Stimulated activated CD4-positive, alpha-beta T cell treated with anti-CD3 and anti-CD28 coated beads, Interleukin-12 subunit alpha, Interleukin-12 subunit beta, amount 100 ng/mL, for 24 hours (primary cell): ENCODE measurements at places on chromosomes 2 and 18.
A peak's percentile ranks its signal among the peaks of the same experiment; 100 is the strongest.

- no peak for DNase-seq
Measured at GRCh38 chr2:77862120-77862519, 339.9 kb upstream of the LRRTM4 start.

DNA sequence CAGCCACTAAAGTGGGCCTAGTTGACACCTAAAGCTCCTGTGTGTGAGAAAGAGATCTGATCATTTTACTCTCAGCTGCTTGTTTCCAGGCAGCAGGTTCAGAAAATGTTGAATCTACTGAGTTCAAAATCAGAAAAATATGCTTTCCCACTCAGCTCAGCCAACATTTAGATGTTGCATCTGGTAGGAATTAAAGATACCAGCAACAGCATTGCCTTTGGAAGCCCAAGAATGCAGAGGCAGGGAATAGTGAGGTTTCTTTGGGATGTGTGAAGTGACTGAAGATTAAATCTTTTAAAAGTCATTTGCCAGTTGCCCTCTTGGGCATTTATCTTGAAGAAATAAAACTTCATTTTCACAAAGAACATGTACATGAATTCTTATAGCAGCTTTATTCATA lies 33.9 kb upstream of the DOCK10 start:
- no peak for DNase-seq

- no peak for DNase-seq
Measured at GRCh38 chr2:188898261-188898660, 75.9 kb upstream of the COL3A1 start.

- no peak for DNase-seq
Measured at GRCh38 chr2:124908411-124908810, 883.3 kb downstream of the CNTNAP5 start.

- no peak for DNase-seq
Measured at GRCh38 chr18:26722565-26722931, 143.0 kb downstream of the AQP4 start.

DNA sequence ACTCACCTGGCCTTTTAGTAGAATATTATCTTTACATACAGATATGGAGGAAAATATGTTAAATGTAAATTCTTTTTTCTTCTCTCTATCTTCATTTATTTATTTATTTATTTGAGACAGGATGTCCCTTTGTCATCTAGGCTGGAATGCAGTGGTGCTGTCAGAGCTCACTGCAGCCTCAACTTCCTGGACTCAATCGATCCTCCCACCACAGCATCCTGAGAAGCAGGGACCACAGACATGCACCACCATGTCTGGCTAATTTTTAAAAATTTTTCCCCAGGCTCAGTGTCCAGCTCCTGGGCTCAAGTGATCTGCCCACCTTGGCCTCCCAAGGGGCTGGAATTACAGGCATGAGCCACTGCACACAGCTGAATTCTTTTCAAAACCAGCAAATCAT lies 20.3 kb downstream of the KYNU start:
- no peak for DNase-seq

GRCh38 chr2:232787806-232788205 lies 11.4 kb upstream of the KCNJ13 start:
- DNase-seq, result no peak

DNA sequence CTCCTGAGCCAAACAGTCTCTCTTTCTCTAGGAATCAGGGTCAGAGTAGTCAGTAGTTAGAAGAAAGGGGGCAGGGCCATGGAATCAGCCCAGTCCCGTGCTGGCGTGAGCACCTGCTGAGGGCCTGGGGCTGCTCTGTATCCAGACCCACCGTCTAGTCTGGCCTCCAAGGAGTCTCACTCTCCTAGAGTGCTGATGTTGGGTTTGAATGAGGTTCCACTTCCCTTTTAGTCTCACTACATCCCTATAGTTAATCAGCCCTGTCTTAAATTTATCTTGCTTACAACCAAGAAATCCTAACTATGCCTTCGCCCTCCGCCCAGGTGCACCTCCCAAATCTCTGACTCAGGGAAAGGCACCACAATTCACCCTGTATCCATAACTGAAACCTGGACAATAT lies 13.4 kb upstream of the KCTD1 start:
- DNase-seq, result no peak

DNA sequence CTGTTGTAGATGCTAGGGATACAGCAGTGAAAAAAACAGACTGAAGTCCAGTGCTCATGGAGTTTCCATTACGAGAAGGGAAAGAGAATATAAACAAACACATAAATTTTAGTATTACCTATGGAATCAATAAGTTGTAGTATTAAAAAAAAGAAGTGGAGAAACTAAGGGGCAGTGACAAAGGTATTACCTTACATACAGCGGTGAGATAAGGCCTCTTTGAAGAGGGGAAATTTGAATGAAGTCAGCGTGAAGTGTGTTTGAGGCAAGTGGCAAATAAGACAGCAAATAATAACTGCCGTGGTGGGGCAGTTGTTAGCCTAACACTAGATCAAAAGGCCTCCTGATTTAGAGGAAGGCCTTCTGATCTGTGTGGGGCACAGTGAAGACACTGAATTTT lies 57.9 kb downstream of the TLK1 start:
- no peak for DNase-seq

- no peak for DNase-seq
Measured at GRCh38 chr2:130391872-130392670, 36.2 kb downstream of the PTPN18 start.

DNA sequence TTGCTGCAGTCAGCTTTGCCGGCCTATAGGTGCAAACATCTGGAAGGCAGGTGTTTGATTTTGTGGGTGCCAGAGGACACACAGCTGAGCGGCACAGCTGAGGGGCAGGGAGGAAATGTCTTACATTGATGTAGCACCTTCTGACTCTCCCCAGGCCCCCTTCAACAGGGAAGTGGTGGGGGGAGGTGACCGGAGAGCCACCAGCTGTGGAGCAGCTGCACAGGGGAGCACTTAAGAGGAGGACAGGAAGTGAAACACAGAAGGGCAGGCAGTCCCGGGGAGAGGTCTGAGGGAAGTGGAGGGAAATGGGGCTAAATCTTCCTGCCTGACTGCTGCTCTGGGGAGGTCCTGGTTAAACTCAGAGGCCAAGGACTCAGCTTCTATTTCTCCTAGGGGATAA lies 409.1 kb downstream of the TNS1 start:
- DNase-seq, result no peak

DNA sequence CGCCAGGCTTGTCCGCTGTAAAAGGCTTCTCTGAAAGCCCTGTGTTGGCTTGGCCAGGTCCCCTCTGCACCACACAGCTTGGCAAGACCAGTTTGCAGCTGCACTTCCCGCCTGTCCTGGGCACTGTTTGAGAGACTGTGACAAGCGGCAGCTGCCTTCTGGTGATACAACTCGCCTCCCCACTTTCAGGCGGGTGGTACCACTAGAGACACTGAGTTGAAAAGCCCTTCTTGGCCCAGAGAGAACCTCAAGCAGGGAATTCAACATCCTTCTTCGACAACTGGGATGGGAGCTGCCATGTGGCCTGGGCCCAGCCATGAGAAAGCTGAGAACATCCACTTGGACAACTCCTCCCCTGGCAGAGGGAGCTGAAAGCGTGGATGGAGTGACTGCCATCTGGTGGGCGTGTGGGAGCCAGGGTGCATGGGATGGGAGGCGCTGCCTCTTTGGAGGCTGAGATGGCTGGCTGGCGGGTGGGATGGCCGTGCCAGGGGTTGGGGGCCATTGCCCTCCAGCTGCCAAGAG lies 125.5 kb upstream of the REV1 start:
- DNase-seq, result no peak

- DNase-seq, result no peak
Measured at GRCh38 chr2:20916604-20917286, 93.8 kb upstream of the LDAH start.

- DNase-seq, result no peak
Measured at GRCh38 chr2:46955764-46956163, 40.2 kb upstream of the MCFD2 start.

DNA sequence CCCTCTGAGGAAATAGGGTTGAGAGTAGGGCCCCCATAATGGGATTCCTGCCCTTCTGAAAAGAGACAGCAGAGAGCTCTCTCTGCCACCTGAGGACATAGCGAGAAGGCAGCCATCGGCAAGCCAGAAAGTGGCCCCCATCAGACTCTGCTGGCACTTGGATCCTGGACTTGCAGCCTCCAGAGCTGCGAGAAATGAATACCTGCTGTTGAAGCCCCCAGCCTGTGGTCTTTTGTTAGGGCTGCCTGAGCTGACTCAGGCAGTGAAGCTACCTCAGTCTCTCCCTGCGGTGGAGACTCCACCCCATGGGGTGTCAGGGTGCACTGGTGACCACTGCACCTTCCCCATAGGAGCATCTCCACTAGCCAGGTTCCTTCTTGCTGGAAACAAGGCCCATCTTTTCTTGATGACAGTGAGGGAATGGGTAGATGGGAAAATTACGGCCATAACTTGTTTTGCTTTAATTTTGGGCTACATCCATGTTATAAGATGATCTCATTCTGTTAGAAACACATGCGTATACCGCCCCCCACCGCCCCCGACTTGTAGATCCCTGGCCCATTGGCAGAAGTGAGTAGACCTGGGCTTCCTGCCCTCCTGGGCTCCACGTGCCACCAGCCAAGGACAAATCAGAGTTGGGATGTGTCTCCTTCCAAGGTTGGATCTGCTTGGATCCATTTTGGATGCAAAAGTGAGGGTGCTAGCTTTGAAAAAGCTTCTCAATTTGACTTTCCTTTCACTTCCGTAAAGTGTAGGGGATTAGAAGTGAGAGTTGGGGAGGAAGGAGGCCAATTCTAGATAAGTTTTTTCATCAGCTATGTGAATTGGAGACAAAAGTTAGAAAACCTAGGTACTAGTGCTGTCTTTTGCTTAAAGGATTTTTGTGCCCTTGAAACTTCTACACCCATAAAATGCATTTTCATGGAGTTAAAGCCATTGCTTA lies 42.9 kb downstream of the NCK2 start:
- DNase-seq, result no peak

DNA sequence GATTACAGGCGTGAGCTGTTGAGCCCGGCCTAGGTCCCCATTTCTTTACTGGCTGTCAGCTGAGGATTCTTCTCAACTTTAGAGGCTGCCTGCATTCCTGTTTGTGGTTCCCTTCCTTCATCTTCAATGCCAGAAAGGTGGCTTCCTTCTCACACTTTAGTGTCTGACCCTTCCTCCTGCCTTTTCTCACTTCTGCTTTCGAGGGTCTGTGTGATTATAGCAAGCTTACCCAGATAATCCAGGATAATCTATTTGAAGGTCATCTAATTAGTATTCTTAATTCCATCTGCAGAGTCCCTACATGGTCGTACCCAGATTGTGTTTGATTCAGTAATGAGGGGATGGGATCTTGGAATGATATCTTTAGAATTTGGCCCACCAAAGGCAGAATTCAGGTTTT lies 157.4 kb downstream of the TANC1 start:
- DNase-seq, result no peak

DNA sequence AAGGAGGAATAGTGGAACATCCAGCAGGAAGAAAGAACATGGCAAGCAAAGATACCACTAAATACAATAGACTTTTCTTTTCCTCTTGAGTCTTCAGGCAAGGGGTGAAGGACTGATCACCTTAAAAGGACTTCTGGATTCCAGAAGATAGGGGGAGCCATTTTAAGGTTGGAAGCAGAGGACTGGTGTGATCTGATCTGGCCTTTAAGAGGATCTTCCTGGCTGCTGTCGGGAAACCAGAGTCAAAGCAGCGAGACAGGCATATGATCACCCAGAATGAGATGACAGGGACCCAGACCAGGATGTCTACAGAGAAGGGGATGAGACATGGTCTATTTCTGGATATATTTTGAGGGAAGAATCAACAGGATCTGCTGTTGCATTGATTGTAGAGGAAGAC lies 558.0 kb downstream of the STK39 start:
- no peak for DNase-seq

DNA sequence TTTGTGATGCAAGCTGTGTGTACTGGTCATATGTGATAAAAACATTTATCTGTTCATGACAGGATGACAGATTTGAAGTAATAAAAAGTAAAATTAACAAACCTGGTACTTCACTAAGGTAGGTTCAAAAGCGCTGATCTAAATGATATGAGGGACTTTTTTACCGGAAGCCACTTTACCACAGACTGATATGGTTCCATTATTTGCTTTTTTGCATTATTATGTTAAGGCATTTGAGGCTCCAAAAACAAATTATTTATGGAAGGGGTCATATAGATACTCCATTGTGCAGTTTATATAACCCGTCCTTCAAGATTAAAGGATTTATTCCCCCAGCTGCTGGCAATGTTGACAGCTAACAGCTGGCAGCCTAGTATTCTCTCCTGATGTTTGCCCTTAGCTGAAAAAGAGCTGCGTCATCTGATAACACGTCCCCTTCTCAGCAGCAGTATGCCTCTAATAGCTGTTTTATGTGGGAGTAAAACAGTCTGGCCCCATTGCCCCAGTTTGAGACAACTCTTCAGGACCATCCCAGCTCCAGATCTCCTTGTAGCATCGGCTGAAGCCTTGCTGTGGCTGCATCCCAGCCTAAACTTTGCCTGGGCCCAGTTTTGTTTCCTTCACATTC lies 84.8 kb upstream of the XIRP2 start:
- no peak for DNase-seq

DNA sequence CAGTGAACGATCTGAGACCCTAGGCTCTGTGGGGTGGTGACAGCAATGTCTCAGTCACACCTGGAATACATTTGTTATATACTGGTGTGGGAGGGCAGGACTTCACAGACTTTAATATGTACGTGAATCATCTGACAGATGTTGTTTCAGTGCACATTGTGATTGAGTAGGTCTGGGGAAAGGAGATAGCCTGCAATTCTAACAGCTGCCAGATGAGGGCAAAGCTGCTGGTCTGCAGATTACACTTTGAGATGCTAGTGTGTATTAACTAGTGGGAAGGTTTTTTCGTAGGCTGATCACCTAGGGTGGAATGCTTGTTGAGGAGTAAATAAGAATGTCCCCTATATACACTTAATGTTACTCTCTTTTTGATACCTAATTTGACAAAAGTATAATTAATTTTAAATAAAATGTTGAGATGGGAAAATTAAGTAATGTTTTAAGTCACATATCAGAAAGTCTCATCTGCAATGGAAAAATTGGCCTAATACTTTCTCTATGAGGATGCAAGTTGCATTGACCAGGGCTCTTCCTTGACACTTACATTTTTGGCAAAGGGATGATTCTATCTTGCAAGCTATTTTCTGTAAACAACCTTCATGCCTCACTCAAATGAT lies 496.9 kb upstream of the HNMT start:
- peak; percentile 2 for DNase-seq

DNA sequence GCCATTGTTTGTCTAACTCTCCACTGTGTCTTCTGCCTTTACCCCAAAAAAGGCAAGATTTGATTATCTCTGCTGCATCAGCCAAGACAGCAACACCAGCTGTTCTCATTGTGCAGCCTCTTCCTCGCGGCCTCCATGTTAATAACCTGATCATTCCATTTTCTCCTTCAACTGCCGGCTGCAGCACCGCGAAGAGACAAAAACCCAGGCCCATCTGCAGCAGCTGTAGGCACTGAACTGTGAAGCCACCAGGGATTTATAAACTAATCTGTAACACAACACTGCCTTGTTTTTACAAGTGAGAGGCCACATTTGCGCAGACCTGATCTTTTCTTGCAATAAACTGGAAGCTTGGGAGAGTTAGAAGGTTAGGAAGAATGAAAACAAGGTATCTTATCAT lies 147.8 kb downstream of the SATB2 start:
- DNase-seq, result no peak

- no peak for DNase-seq
Measured at GRCh38 chr18:5759194-5759593, 136.1 kb downstream of the TMEM200C start.

- DNase-seq, result no peak
Measured at GRCh38 chr2:45812011-45812500, 160.6 kb downstream of the PRKCE start.
